Large intestine (tissue), 12 donors: ENCODE measurements at places on chromosomes 12 and 14. TPM values are rescaled to one million over a fixed set of nuclear protein-coding genes. Genes with fewer than 3 reads are reported as not detected.

Gene KRT3
- not detected for polyA plus RNA-seq

Gene KLRC2
- polyA plus RNA-seq: 1.6 TPM

Gene YBX3
- 140 TPM for polyA plus RNA-seq

Gene ELK3
- polyA plus RNA-seq: 21.0 TPM

Gene TMEM179
- polyA plus RNA-seq: 11.8 TPM

Gene SH2B3
- 10.8 TPM for polyA plus RNA-seq

Gene NGB
- polyA plus RNA-seq: 3.1 TPM

Gene CLEC4A
- 5.3 TPM for polyA plus RNA-seq

Gene PDE3A
- 62.0 TPM for polyA plus RNA-seq

Gene SMCO3
- 0.30 TPM for polyA plus RNA-seq

Gene SIRT4
- polyA plus RNA-seq: 3.2 TPM

Gene MMP19
- 2.5 TPM for polyA plus RNA-seq

Gene LMNTD1
- 0.22 TPM for polyA plus RNA-seq

Gene SERPINA10
- polyA plus RNA-seq: 0.90 TPM

Gene KHNYN
- polyA plus RNA-seq: 73.5 TPM

Gene NTN4
- 28.4 TPM for polyA plus RNA-seq

Gene WDR20
- 27.1 TPM for polyA plus RNA-seq

Gene KCNC2
- polyA plus RNA-seq: 0.42 TPM

Gene ADAM20
- 0.06 TPM for polyA plus RNA-seq

Gene IRAK3
- 3.4 TPM for polyA plus RNA-seq

Gene PRB4
- not detected for polyA plus RNA-seq

Gene BMP4
- 40.0 TPM for polyA plus RNA-seq

Gene ARHGDIB
- polyA plus RNA-seq: 53.2 TPM

Gene MIPOL1
- 10.0 TPM for polyA plus RNA-seq

Gene CD27
- polyA plus RNA-seq: 1.6 TPM

Gene SSPN
- polyA plus RNA-seq: 11.5 TPM

Gene WIF1
- polyA plus RNA-seq: 33.1 TPM

Gene METTL25
- 9.4 TPM for polyA plus RNA-seq

Gene PIANP
- polyA plus RNA-seq: 5.4 TPM

Gene CMA1
- not detected for polyA plus RNA-seq

Gene DLGAP5
- polyA plus RNA-seq: 11.6 TPM

Gene PMCH
- 0.18 TPM for polyA plus RNA-seq

Gene SLC4A8
- polyA plus RNA-seq: 6.3 TPM

Gene CIROP
- polyA plus RNA-seq: 0.01 TPM

Gene P2RX2
- 24.1 TPM for polyA plus RNA-seq

Gene SMIM41
- polyA plus RNA-seq: 0.88 TPM

Gene KRT8
- polyA plus RNA-seq: 1,338 TPM

Gene TSPAN9
- polyA plus RNA-seq: 24.9 TPM

Gene MYO1H
- 1.0 TPM for polyA plus RNA-seq

Gene RAB15
- polyA plus RNA-seq: 22.8 TPM

Gene KRT74
- polyA plus RNA-seq: not detected

Gene SMOC1
- 0.85 TPM for polyA plus RNA-seq

Gene TAS2R14
- polyA plus RNA-seq: 3.5 TPM

Gene TMEM233
- polyA plus RNA-seq: 0.51 TPM

Gene TC2N
- 24.6 TPM for polyA plus RNA-seq

Gene VRTN
- 0.69 TPM for polyA plus RNA-seq

Gene NANOG
- polyA plus RNA-seq: 0.10 TPM

Gene AVPR1A
- polyA plus RNA-seq: 0.84 TPM

Gene GPX2
- 26.6 TPM for polyA plus RNA-seq
